Activated CD4-positive, alpha-beta T cell treated with anti-CD3 and anti-CD28 coated beads, Interleukin-2, amount 10 ng/mL, durations not matched to agents 24 days and 14 days (primary cell): ENCODE measurements at places on chromosomes 12 and 14.

DNA sequence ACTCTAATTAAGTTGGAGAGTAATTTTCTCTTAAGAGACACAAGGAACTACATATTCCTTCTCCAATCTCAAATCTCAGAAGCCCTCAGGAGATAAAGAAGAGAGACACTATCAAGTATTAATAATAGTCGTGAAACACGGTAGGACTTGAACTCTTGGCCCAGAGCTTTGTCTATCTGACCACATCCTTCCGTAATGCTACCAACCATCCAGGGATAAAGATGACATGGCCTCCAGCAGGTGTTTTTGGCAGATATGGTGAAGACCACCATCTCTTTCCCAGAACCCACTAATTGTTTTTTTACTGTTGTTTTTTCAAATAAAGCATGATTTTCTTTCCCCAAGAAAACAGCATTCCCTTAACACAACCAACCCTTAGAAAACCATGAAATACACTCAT lies 3.4 kb downstream of the ZNF384 start:
- DNase-seq: no peak

GRCh38 chr12:122981587-122982476 lies 1.4 kb downstream of the ARL6IP4 start:
- DNase-seq: no peak

- DNase-seq: no peak
These were observed 45.1 kb downstream of the SAV1 start for GRCh38 chr14:50622978-50623377.

DNA sequence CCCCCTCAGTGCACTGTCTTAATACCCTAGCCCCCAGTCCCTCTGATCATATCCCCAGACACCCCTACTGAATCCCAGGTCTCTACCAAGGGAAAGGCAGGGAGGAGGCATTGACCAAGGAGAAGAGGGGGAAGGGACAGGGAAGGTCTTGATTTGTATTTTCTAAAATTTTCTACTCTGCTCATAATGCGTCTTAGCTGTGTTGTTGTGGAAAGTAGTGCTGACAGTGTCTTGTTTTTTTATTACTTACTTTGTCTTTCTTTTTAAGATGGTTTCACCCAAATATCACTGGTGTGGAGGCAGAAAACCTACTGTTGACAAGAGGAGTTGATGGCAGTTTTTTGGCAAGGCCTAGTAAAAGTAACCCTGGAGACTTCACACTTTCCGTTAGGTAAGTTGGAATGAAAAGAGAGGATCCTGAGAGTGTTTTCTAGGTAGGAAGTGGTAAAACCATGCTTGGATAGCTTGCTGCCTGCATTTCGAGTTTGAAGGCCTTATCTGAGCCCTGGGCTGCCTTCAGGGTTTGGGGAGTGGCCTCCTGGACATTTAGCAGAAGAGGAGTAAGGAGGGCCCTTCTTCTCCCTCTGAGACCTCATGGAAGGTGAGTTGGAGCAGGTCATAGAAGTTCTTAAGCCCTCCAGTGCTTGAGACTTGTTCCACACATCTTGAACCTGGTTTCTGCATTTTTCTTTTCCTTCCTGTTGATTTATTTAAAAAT lies 27.4 kb downstream of the PTPN11 start:
- no peak for DNase-seq

GRCh38 chr12:13127444-13127843 lies 24.0 kb upstream of the GSG1 start:
- DNase-seq: no peak
